ENCODE measurements at places on chromosomes 4 and X.
A peak's percentile ranks its signal among the peaks of the same experiment; 100 is the strongest.

- no peak for DNase-seq
These were observed 7.6 kb upstream of the SRPK3 start for GRCh38 chrX:153773218-153773611.

- DNase-seq: no peak
These were observed 7.1 kb upstream of the RGS12 start for GRCh38 chr4:3285558-3286334.

- no peak for DNase-seq
These were observed 4.0 kb downstream of the LAP3 start for GRCh38 chr4:17580969-17581368.

- no peak for DNase-seq
These were observed 29.9 kb downstream of the DKK2 start for GRCh38 chr4:107006218-107006617.

GRCh38 chr4:2305766-2306501 lies 44.0 kb upstream of the MXD4 start:
- DNase-seq: no peak

GRCh38 chr4:4820261-4820660 lies 39.2 kb upstream of the MSX1 start:
- DNase-seq: no peak

DNA sequence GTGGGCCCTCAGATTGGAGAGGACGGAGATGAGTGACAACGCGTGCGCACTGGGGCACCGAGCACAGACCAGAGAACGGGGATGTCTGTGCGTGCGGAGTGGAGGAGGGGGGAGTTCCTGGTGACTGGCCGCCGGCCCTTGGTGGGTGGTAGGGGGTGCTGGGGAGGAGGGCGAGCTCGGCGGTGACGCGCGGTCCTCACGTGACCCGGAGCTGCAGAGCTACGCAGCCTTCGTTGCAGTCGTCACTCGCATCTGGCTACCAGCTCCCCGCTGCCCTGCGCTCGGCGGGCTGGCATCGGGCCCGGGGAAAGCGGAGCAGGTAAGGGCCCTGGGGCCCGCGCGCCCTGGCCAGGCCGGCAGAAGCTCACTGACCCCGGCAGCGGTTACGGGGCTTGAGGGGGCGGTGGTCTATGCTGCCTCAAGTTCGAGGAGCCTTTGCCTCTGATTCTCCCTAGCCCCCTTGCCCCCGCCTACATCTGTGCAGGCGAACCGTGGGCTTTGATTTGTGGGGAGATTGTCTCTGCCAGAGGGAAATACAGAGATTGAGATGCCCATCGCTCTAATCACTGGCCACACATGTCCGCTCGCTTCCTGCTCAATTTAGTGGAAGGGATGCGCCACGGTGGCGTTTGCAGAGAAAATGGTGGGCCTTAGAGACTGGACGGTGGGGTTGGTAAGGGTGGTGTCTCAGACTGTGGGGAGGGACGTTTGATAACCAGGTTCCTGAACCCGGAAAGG lies at the start of gene ARMCX4:
Gene ARMCX4 (plus strand): TSS at position 245 of the 738 bp plus-strand sequence. CDS start 3,134 bp downstream, outside the sequence.
- peak; percentile 93 for DNase-seq
